NCI-H146 (cell line): ENCODE measurements at places on chromosomes 5 and 9.

DNA sequence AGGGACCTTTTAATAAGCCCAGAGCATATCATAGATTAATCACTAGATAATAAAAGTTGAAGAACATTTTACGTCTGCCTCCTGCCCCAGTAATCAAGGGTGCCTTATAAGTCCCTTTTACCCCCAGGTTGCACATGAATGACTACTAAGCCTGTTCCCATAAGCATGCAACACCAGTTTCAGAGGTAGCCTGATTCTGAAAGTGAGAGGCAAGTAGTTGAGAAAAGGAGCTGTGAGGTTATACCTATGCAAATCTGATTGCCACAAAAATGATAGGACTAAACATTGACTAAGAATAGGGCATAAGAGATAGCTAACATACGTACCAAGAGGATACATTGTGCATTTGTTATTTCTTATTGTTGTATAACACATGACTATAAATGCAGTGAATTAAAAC is 681.9 kb downstream of the ISL1 start:
- DNase-seq = no peak

GRCh38 chr5:59874675-59875074 is 18.9 kb downstream of the PDE4D start:
- DNase-seq = no peak

DNA sequence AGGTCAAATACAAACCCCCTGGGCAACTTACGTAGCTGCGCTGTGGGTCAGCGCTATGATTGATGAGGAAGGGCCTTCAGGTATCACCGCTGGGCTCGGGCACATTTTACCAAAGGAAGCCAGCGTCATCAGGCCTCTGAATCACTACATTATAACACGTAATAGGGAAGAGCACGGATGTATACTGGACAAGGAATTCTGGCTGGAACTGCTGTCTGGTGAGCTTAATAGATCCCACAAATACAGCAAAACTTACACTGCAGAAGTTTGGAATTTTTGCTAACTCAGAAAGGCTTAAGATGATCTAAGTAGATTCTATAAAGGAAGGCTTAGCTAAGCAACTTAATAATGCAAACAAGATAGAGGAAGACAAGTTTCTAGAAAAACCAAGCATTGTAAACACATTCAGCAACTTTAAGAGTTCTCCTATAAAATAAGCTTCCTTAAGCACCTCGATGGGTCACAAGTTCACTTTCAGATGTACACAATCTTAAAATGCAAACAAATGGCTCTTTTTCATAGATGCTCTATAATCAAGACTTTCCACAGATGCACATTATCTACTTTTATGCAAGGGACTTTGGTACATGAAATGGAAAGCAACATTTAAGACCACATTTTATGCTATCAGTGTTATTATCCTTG is 360.1 kb upstream of the PANK3 start:
- no peak for DNase-seq

- DNase-seq = peak; percentile 94
Measured at GRCh38 chr9:38008168-38009034, 60.6 kb downstream of the SHB start.

DNA sequence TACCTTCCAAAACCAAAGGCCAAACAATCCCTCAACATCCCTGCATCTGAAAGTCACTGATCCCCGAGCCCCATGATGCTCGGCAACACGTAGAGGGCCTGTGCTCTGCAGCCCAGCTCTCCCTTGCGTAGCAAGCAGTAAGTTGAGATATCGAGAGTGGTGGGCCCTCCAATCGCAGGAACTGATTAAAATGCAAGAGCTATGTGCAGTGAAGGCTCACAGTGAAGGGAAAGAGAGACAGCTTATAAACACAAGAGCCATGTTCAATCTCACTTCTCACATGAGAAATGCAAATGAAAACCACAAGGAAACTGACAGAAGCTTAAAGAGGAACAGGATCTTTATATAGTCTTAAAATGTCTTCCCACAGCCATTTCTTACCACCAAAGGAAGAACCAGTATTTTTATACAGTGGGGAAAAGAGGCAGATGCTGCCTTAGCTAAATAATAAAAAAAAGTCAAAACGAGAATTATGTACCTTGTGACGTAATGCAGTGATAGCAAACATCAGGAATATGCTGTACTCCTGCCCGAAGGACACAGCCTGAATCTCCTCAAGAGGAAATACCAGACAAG is 24.6 kb downstream of the TTF1 start:
- DNase-seq = no peak

- DNase-seq = no peak
Measured at GRCh38 chr9:69620731-69621130, 51.4 kb downstream of the APBA1 start.

DNA sequence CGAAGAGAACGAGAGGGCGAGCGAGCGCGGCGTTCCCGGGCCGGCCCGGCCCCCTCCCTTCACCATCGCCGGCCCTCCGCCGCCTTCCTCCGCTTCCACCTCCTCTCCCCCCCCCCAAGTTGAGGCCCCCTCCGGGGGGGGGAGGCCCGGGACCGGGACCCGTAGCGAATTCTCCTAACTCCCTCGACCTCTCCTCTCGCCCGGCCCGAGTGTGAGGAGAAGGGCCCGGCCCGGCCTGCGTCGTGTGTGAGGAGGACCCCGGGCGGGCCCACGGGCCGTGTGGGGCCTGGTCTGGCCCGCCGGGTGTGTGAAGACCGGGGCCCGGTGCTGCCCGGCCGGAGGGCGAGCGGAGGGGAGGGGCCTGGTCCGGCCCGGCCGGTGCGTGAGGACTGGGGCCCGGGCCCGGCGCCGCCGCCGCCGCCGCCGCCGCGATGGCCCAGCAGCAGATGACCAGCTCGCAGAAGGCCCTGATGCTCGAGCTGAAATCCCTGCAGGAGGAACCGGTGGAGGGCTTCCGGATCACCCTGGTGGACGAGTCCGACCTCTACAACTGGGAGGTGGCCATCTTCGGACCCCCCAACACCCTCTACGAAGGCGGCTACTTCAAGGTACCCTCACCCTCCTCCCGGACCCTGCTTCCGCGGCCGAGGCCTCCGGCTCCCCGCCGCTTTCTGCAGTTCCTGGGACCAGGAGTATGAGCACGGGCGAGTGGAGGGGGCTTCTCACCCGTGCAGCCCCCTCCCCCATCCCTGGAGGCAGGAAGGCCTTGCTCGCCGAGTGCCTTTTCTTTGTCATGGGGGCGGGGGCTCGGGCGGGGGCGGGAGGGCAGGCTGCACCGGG is 587 bp downstream of the UBE2R2 start:
- DNase-seq = peak; percentile 90

DNA sequence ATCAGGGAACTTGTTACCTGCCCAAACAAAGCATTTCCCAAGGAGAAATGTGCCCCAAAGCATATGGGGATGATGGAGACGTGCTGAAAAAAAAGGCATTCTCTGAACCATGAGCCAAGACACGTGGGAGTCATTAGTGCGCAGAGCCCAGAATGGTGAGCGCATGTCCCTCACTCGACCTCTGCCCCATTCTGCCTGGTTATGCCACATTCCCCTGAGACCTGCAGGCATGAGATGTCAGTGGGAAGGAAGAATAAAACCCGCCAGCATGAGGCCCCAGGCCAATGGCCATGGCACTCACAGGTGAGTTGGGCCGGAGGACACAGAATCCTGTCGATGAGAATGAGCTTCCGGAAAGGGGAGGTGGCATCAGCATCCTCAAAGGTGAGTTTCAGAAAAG is 228.9 kb downstream of the CDK5RAP2 start:
- DNase-seq = no peak

GRCh38 chr9:75878488-75878860 is 12.0 kb upstream of the PCSK5 start:
- DNase-seq = no peak

DNA sequence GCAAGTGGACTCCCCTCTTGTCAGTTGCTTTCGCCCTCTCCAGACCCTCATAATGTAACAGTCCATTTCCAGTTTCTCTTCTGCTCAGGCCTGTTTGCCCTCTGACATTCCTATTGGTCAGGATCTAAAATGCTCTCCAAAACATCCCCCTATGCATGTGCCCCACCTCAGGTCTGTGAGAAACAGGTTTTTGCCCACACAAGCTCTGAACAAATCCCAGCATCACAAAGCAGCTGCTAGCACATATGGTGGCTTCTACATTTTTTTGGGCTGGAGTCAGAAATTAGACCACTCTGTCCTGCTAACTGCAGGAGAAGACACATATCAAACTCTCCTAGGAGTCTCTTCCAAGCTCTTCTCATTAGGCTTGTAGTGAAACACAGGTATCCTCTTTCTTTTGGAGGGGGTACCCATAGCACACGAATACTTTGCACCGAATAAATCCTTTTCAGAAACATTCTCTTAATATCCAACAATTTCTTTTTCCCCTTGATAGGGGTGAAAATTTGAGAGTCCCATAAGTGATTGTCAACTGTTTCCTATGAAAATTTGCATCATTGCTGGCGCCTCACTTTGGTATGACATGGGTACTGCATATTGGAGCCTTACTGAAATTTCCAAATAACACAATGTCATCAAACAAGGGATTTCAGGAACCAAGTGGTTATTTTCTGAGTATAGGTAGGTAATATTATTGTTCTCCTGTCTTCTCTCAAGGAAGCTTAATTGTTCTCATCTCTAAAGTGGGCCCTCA is 19.3 kb upstream of the HSPA9 start:
- DNase-seq = no peak

- DNase-seq = no peak
Measured at GRCh38 chr9:124353811-124354274, 61.4 kb downstream of the PSMB7 start.

- DNase-seq = no peak
Measured at GRCh38 chr5:63957617-63958016, 4.6 kb downstream of the HTR1A start.

- DNase-seq = no peak
Measured at GRCh38 chr9:78207319-78207718, 28.6 kb upstream of the CEP78 start.

DNA sequence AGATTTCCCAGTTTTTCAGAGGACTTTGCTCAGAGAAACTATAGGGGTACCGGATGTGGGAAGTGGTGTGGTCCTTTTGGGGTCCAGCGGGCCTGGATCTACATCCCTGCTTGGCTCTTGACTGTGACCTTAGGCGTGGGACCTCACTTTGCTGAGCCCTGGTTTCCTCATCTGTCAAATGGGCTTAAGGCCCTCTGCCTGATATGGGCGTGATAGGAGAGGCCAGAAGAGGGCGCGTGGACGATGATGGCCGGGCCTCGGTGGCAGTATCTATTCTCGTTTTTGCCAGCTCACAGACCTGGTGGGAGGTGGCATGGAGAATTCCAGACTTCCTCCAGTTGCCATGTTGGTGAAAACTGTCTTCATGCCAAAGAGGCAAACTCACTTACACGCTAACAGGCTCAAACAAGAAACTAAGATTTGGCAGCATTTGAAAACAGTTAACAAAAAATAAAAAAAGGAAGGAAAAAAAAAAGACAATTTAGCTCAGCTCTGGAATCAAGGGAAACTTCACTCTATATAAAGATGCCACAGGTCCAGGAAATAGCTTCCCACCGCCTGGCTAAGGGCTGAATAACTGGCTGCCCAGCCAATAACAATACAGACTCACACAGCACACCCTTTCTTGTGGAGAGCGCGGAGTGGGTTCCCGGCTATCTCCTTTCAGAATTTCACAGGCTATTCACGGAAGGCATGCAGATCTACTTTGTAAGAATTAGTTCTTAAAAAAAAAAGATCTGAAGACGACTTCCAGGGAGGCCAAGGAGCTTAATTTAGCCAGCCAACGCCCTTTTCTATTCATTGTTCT is 1.7 kb downstream of the SH3PXD2B start:
- DNase-seq = peak; percentile 10

DNA sequence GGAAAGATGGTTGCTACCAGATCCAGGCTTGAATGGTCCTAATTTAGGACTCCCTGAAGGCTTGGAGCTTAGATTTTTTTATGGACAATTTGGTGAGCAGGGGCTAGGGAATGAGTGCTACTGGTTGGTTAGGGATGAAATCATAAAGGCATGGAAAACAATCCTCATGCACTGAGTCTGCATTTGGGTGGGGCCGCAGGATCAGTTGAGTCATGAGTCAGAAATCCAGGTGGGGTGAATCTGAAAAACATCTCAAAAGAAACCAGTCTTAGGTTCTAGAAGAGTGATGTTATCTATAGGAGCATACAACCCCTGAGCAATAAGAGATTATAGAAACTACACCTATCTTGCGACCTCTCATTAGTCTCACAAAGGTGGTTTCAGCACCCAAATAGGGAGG is 300.0 kb downstream of the KIF4B start:
- no peak for DNase-seq

DNA sequence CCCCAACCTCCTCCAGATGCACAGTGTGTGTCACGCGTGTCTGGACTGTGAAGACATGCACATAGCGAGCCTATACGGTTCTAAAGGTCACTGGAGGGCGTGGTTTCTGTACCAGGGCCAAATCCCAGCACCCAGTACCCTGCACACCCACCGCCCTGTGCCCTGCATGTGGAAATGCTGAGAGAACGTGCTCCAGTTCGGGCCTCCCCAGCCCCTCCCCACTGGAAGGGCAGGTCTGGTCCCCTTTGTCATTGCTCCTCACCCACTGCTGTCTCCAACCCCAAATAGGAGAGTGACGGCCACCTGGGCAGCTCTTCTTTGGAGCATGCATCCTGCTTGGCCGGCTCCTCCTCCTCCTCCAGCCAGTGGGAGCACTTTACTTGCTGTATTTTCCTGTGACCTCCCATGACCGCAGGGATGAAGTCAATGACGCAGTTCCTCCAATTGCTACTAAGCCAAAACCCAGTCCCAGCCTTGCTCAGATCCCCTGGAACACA is 116.7 kb downstream of the WNK2 start:
- no peak for DNase-seq

- no peak for DNase-seq
Measured at GRCh38 chr5:154885439-154885838, 27.0 kb downstream of the CNOT8 start.

DNA sequence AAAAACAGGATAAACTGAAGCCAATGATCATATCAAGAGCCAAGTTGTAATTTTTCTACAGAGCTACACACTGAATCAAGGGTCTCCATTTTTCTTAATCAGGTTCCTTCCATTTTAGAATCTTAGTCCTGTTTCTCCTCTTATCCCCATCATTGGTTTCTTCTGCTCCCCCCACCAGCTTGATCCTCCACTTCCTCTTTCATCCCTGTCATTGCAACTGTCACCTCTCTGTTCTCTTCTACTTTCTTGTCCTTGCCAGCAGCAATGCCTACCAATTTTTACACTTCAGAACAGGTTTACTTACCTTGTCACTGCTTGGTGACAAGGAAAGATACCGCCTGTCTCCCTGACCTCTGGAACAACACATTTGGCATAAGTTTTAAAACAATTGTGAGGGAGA is 97.3 kb downstream of the CFAP90 start:
- DNase-seq = no peak

- DNase-seq = no peak
Measured at GRCh38 chr9:84412654-84413053, 72.1 kb upstream of the SLC28A3 start.

- no peak for DNase-seq
Measured at GRCh38 chr5:83740741-83741140, 20.1 kb upstream of the HAPLN1 start.
